Stimulated activated CD8-positive, alpha-beta memory T cell treated with anti-CD3 and anti-CD28 coated beads, Interleukin-15, amount 100 ng/mL, for 24 hours (primary cell): ENCODE measurements at places on chromosomes 16 and 17.

GRCh38 chr17:56431736-56432135, 161.8 kb upstream of the NOG start:
- no peak for DNase-seq

- no peak for DNase-seq
These were observed 84.0 kb upstream of the NOL11 start for GRCh38 chr17:67633751-67634211.

GRCh38 chr17:57940653-57941329, 14.4 kb downstream of the CUEDC1 start:
- DNase-seq: no peak

GRCh38 chr16:57680842-57681375, 12.8 kb downstream of the ADGRG3 start:
- DNase-seq: no peak

GRCh38 chr16:29663016-29663806, at the start of gene SPN:
Gene SPN, plus strand, starts transcription at chr16:29663247. Its CDS starts 482 bp downstream, at chr16:29663729.
- no peak for DNase-seq

DNA sequence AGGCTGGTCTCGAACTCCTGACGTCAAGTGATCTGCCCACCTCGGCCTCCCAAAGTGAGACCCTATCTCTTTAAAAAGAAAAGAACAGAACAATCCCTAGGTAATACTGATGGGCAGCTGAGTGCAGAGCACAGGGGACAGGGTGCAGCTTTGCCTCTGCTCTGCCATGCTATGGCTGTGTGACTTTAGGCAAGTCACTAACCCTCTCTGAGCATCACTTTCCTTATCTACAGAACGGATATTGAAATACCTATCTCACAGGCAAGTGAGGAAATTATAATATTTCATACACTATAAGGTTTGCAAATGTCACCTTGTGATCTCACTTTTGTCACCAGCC, 4.1 kb downstream of the CASKIN2 start:
- DNase-seq: no peak
